Activated gamma-delta T cell (primary cell): ENCODE measurements at places on chromosomes 7 and 10.

DNA sequence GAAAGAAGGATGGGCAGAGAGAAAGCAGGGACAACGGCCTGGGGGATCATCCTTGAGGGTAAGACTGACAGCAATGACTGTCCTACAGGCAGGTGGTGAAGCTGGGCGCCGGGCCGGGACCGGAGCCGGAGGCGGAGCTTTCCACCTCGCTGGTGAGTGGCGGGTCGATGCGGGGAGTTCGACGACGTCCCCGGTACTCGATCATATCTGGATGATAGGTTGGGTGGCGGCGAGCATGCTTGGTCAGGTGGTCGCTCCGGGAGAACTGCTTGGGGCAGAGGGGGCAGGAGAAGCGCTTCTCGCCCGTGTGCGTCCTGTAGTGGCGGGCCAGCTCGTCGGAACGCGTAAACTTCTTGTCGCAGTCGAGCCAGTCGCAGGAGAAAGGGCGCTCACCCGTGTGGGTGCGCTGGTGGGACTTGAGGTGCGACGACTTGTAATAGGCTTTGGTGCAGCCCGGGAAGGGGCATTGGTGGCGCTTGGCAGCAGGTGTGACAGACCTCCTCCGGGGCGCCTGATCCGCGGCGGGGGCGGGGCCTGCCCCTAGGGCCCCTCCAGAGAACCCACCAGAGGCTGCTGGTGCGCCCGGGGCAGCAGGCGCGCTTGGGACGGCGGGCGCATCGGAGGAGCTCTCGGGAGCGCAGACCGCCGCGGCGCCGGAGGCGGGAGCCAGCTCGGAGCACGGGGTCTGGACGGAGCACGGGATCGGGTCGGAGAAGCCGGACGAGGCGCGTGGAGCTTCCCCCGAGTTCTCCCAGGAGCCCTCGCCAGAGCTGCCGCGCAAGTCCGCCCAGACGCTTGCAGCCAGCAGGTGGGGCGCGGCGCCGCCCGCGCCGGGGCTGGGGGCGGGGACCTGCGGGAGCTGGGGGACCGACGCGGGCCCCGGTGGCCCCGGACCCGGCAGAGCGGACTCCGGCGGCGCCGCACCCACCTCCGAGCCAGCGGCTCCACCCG, 752 bp downstream of the KLF14 start:
- DNase-seq, result peak; percentile 13

DNA sequence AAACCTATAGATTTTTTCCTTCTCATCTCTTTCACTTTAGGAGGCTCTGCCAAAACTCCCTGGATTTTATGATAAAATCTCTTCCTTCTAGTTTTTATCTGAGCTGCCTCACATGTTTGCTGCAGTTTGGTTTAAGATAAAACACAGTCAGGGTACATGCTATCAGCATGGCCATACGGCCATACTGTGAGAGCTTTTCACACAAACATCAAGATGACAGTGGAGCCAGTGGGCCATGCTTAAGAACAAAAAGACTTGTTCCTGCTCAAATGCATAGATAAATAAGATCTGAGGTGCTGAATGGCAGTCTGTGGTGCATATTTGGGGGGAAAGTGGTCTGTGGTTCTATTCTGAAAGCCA, 91.0 kb downstream of the ELMO1 start:
- no peak for DNase-seq

DNA sequence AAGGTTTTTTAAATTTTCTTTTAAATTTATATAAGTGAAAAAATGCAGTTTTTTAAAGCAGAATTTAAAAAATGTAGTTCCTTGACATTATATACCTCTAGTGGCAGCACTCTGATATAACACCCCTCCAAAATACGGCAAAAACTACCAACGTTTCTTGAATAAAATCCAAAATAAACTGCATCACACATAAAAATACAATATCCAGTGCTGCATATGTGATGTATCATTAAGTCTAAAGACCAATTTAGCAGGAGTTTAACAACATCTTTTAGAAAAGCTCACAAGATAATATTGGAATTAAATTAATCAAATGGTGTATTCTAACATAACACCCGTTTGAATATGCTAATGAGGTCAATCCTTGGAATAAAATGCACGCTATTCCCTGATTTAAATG, 1.4 kb downstream of the TCERG1L start:
- no peak for DNase-seq

DNA sequence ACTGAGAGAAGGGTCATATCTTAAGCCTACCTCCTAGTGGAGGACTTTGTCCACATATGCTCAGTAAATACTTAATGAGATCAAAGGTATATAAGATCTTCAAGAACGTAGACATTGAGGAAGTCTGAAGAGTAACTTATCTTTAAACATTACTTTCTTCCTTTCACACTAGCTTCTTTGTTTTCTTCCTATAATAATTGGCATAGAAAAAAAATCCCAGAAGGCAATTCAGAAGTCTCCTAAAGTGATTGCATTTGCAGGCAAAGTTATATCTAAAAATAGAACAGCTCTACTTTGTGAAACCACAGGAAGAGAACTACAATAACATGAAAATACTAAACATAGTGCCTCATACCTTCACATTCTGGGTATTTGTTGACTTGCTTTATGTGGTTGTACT, 150.4 kb downstream of the PPP1R3A start:
- DNase-seq, result no peak

DNA sequence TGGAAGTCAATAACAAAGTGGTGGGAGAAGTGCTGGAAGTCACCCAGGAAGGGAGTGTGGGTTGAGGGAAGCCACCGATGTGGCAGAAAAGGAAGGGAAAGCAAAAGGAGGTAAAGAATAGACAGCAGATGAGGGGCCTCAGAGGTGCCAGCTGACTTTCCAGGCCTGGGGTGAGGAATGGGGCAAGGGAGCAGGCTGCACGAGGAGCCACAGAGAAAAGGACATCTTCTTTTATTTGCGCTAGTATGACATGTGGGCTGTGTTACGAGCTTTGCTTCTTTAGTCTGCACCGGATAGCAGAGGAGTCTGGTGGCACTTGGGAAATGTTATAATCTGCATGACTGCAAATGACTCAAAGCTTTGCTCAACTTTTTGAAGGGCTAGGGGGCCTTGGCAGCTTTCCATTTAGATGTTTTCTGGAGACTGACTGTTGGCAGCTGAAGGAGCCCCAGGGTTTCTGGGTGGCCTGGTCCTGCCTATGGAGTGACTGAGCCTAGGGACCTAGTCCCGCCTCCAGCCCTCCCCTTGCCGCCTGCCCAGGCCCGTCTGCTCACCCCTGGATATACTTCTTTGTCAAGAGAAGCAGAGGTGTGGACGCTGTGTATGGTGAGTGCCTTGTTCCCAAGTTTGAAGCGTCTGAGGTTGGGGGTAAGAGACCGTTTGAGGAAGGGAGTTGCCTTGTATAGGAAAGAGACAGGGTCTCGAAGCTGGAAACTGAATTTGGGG, 5.1 kb downstream of the PRXL2A start:
- DNase-seq, result no peak

DNA sequence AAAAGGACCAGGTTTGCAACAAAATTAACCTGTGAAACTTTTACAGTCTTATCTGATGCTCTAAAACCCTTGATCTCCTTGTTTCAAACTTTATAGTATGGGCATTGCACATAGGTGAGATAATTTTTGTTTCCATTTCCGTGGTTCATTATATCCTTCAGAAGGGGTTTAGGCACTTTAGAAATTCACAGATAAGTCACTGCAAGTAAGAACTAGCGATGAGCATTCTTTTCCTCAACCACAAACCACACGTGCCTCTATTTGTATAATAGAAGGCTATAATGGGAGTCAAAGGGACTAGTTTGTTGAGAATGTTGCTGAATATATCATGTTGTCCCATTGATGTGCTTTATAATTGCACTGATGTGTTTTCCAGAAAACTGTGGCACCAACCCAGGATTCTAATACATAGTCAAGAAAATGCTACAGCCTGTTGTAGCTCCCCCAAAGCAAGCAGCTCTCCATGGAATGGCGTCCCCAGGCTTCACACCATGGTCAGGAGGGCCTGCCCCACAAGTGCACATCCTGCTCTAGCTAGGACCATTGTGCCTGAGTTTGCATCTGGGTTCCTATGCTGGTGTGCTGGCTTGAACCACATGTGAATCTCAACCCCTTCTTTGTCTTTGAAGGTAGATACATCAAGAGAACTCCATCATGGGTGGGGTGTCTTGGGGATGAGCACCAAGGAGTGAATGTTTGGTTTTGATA, 14.0 kb upstream of the ATXN7L1 start:
- DNase-seq, result no peak

- no peak for DNase-seq
These were observed 39.6 kb upstream of the SYPL1 start for GRCh38 chr7:106151459-106152312.

GRCh38 chr10:113541549-113541927, 11.3 kb upstream of the HABP2 start:
- DNase-seq, result no peak

- no peak for DNase-seq
These were observed 195.1 kb upstream of the WDR11 start for GRCh38 chr10:120656107-120656506.

DNA sequence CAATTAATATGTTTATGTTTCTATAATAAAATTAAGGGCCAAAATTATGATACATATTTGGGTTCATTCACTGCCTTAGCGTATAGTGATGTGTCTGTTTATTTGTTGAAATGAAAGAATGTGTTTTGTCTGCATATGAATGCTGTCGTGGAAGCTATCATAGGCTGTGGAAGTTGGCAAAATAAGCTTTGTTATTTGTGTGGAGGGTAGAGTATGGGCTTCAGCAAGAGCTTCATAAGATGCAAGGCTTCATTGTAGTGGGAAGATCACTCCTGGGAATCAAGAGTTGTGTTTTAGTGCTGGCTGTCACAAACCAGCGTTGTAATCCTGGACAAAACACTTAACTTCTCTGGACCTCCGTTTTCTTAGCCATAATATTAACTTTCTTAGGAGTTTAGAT, 2.5 kb downstream of the SLK start:
- no peak for DNase-seq

DNA sequence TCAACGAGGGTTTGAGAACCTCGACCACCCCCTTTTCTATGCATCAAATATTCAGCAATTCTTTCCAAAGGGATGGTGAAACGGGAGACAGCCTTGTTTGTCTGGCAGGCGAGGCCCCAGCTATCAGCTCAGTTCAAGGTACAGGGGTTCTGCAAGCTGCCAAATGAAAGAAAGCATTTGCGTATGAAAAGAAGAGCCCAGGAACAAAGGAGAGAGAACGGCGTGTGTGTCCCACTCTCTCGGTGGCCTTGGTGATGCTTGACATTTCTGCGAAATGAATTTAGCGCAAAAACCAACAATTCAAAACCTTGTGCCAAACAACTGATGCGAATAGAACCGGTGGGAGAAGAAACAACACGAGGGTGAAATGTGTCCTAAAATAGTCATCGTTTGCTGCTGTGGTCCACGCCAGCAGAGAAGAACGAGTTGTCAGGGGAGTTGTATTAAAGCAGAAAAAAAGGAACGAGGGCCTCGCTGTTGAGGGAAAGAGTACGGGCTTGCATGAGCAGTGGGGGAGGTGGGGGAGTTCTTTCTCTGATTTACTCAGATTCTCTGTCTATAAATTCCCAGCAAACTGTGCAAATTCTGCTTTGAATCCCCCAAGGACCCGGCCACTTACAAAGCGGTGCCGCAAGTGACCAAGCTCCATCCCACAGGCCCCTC, 97.7 kb downstream of the TMEM130 start:
- no peak for DNase-seq

DNA sequence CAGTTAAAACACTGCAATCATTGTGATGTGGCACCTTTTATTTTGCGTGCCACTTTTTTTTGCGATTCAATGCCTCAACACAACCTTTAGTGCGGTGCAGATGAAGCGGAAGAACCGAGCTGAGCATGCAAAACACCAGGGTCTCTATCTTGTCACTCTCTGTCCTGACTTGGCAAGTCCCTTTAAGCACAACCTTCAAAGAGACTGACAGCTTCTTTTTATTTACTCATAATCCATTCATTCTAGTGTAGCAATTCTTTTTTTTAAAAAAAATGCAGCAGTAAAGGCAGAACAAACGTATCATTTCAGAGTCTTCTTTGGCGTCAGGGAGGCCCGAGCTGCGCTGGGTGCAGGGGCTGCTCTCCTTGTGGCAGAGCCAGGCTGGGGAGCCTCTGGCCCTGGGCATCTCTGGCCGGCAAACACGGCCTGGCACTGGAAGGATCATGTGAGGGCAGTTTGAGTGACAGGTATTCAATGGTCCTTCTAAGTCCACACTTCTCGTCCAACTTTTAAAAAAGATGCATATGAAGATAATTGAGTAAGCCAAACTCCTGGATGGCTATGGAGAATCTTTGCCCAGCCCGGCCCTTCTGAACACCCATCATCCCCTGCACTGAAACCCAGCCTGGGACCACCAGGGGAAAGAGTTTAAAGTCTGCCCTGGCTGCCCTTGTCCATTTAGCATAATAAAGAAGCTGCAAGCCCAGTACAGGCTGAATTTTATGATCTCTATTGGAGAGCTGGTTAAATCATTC, 3.9 kb downstream of the PTF1A start:
- DNase-seq, result no peak

DNA sequence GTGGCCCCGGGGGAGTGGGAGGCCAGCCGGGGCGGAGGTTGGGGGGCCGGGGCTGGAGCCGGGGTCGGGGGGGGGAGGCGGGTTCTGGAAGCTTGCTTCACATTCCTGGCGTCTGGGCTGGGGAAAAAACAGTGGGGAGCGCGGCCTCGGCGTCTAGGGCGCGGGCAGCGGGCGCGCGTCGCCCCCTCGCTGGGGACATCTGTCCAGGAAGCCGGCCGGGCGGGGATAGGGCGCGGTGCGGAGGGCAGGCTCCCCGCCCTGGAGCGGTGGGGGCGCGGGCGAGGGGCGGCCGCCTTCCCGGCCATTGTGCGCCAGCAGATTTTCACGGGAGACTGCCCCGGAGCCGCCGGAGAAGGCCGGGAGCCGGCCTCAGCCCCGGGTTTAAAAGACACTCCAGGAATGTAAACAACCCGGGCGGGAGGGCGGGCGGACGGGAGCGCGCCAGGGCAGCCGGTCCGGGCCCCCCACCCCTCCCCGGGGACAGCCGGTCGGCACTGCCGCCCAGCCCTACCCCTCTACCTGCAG, 1.4 kb downstream of the ZMIZ1 start:
- DNase-seq, result no peak

DNA sequence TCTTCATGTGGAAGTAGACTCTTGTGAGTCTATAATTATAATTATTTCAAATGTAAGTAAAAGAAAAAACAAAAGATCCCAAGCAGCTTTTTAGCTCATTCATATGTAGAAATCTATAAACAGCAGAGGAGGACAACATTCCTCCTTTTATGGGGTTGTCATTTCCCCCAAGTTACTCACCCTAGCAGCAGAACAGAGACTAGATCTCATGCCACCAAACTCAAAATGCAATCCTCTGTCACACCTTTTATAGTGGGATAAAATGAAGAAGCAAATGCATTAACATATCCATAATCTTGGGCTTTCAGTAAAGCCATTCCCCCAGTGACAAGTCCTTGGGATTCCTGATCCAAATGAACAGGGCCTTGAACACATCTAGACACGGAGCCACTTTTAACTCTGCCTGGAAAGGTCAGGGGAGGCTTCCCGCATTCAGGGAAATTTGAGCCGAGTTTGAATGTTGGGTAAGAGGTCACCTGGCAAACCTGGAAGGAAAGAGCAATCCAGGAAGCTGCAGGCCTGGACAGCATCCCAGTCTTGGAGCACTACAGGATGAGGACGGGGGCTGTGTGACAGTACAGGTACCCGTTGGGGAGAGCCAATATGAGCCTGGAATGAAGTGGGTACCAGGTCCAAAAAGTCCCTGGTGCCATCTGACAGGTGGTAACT, 76.4 kb downstream of the DOCK4 start:
- no peak for DNase-seq
